Germinal center (tissue), 1 donor: ENCODE measurements at places on chromosomes 4 and X.

GRCh38 chr4:71473541-71474240, 134.9 kb downstream of the SLC4A4 start:
- DNase-seq: no peak

DNA sequence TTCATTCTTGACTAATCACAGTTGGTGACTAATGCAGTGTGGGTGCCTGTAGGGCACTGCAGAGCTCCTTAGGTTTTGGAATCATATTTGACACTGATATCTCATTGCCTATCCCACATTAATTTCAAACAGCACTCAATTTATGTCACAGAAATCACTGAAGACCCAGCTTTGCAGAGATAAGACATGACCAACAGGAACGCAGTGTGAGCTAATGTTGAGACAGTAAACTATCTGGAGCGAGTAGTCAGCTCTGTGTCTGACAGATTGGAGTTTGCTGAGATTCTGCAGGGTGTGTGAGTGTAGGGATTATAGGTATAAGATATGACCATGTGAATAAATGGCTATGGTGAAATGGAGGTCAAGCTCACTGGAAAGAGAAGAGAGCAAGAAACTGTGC, 1586.1 kb upstream of the AGA start:
- DNase-seq: no peak

DNA sequence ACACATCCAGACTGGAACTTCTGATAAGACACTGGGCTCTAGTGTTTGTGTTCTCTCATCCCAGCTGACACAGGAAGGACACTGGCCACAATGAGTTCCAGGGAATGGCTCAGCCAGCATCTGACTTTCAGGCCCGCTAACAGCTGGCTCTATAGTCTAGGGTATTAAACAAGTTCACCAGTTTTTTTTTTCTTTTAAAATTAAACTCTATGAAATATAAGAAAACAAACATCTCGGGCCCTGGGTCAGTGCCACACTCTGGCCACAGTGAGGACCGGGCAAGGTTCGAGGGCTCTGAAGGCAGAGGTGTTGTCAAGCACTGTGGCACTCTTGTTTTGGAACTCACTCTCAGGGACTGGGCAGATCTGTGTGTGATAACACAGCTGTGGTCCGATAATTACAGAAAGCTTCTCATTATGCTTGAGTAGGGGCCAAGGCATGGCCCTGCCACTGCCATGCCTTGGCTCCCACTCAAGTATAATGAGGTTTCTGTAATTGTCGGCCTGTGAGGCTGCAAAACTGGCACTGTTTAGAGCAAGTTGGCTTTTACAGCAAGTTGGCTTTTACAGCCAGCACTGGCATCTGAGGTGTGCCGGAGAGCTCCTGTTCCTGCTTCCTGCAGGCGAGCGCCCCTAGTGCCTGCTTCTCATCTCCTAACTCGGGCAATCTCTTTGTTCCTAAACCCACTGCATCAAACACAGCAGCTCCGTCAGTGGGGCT, 62.8 kb downstream of the PPP1R2C start:
- peak; percentile 24 for DNase-seq

DNA sequence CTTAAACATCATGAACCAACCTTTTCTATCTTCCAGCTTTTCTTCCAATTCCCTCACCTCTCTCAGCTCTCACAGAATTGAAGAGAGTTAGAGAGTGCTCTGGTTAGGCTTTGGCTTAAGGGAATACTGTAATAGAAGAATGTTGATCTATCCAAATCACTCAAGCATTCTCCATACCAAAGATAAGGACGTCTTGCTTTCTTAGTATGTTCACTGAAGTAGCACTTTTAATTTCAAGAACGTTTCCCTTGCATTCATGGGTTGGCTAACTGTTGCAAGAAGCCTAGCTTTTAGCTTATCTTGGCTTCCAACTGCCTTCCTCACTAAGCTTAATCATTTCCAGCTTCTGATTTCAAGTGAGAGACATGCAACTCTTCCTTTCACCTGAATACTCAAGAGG, 43.2 kb downstream of the FANCB start:
- no peak for DNase-seq

- no peak for DNase-seq
These were observed 640.6 kb downstream of the PCDH7 start for GRCh38 chr4:31360786-31361185.

DNA sequence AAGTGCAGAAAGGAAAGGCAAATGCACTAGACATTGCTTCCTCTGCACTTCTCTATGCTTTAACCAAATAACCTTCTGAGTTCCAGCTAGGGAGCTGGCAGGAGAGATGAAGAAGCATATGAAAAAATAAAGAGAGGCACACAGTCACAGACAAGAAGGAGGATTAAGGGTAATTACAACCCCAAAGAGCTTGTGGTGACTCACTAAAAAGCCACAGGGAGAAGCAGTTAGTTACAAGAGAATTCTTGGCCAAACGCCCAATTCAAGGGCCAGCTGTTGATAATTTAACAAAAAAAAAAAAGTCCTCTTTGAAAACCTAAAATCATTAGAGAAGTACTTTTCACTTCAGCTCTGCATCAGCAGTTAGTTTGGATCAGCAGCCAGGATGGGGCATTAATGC, 478.0 kb downstream of the KCNIP4 start:
- no peak for DNase-seq

- no peak for DNase-seq
These were observed 4.4 kb upstream of the ADH1C start for GRCh38 chr4:99356992-99357391.

GRCh38 chr4:56575820-56576429, 70.3 kb downstream of the ARL9 start:
- peak; percentile 30 for DNase-seq

DNA sequence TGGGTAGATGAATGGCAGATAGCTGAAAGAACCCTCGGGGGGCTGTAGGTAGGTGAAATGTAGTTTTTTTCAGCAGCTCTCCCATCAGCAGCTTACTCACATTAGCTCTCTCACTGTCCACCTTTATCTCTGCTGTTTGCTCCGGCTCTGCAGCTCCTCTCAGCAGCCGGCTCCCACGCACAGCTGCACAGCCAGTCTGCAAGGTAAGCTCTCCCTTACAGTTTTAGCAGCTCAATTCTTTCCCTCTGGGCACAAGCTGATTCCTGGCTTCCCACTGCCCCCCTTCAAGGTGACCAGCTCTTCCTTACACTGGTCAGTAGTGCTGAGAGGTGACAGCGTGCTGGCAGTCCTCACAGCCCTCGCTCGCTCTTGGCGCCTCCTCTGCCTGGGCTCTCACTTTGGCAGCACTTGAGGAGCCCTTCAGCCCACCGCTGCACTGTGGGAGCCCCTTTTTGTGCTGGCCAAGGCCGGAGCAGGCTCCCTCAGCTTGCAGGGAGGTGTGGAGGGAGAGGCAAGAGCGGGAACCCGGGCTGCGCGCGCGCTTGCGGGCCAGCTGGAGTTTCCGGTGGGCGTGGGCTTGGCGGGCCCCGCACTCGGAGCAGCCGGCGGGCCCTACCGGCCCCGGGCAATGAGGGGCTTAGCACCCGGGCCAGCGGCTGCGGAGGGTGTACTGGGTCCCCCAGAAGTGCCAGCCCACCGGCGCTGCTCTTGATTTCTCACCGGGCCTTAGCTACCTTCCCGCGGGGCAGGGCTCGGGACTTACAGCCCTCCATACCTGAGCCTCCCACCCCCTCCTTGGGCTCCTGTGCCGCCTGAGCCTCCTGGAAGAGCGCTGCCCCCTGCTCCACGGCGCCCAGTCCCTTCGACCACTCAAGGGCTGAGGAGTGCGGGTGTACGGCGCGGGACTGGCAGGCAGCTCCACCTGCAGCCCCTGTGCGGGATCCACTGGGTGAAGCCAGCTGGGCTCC, 393.6 kb downstream of the CENPC start:
- DNase-seq: no peak

DNA sequence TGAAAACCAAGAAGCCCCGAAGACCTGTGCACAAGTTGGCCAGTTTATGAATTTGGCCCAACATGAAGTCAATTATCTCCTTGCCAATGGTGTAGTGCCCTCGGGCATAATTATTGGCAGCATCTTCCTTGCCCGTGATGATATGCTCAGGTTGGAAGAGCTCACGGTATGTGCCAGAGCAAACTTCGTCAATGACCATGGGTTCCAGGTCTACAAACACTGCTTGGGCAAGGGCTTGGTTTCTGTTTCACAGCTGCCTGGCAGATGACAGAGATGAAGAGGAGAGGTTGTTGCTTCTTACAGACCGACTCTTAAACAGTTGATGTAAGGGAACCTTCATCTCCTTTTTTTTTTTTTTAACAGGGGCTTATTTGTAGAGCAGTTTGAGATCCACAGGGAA, 135.6 kb upstream of the PLS3 start:
- no peak for DNase-seq

- no peak for DNase-seq
These were observed 95.2 kb downstream of the DCLK2 start for GRCh38 chr4:150173432-150173861.

GRCh38 chr4:163554870-163555465, 60.5 kb downstream of the TMA16 start:
- DNase-seq: peak; percentile 45

GRCh38 chr4:4831825-4832224, 27.6 kb upstream of the MSX1 start:
- no peak for DNase-seq

- DNase-seq: no peak
These were observed 26.3 kb downstream of the RTL5 start for GRCh38 chrX:72105436-72105835.

DNA sequence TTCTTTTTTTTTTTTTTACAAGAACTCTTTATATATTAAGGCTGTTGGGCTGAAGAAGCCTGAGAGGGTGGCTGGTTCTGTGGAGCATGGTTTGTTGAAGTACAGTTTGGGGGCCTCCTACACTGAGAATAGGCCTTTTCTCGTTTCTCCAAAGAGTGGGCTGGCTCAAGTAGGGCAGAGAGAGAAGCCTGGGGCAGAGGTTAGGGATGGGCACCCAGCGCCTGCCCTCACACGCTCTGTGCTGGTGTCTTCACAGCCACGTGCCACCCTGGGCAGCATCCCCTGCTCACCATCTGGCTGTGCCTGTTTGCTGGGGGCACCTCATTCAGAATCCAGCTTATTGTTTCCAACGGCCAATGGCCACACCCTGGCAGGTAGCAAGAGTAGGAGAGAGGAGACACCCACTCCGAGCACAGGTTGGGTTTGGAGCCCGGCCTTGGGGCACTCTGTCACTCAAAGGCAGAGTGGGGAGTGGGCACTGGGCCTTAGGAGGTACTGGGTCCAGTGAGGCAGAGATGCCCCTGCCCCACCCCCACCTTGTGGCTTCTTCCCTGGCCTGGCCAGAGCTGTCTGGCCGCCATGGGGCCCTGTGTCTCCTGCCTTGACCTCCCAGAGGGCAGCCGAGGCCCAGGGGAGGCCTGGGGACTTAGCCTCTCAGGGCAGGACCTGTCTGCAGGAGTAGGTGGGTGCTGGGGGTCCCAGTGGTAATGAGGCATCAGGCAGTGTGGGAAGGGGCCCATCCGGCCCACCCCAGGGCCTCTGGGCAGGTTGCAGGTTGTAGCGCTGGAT, 2.9 kb downstream of the MSANTD1 start:
- DNase-seq: no peak

GRCh38 chrX:21934414-21934813, 6.1 kb upstream of the SMS start:
- no peak for DNase-seq

DNA sequence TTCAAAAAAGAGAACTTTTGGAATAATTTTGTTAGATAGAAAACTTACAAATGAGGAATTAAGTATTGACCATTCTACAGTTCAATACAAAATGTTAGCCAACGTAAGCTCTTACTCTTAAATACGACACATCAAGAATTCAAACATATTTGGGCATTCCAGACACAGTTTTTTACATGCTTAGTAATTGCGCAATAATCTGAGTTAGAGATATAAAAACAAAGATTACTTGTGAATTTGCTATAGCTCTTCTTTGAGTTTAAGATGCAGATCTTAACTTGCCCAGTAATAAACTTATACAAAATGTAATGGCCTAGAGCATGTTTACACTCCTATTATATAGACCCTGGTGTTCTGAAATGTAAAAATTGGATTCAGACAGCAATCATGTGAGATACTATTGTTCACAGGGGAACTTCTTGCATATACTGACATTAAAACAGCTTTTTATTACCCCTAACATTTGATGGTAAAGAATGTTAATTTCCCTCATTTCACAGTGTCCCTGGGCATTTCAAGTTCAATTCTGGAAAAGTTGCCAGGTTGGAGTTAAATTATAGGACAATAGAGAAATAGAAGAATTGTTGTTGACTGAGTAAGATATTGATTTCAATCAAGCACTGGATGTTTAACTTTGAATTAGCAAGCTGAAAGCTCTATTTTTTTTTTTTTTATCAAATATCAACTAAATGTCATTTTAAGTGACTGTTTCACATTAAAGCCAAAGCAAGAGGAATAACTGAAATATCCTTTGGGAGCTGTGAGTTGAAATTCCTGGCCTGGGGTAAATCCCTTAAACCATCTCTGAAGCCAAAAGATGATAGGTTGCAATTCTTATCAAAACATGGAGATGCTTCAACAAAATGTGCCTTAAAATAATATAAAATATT, 910 bp downstream of the HPGDS start:
- no peak for DNase-seq

- no peak for DNase-seq
These were observed 15.8 kb downstream of the TBC1D9 start for GRCh38 chr4:140740422-140740821.

DNA sequence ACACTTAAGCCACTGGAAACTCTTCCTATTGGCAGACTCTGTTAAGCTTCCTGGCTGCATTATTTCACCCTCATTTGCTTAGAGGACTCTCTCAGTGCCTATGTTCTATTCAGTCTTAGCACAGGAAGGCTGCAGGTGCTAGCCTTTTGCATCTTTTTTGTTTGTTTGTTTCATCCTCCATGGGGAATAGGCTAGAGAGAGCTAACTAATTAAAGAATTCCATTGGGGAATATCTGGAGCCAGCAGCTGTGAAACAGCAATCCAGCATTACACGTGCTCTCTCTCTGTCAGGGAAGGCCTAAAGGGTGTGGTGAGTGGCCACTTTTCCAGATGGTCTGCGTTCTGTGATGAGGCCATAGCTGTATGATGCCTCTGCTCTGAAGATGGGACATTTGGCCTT, 633.6 kb downstream of the SPRY1 start:
- DNase-seq: no peak

DNA sequence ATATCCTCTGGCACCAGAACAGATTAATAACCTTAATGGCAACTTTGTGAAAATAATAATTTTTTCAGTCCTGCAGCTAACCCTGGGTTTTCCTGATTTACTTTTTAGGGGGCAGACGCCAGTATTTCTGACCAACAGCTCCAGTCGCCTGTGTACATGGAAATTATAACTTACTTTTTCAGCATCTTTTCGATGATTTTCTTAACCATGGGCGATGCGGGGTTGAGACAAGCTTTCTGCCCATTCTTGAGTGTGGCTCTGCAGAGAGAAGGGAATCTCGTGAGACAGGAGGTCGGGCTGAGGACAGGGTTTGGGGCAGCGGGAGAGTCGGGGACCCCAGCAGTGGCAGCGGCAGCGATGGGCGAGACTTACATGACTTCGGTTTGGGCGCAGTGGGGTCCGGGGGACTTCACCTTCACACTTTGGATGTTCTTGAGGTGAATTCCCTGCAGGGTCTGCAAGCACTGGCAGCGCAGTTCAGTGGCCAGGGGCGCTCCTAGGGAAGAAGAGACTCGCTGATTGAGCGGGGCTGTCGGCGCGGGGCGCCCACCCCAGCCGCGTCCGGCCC, 484 bp downstream of the CXCL2 start:
- no peak for DNase-seq

- no peak for DNase-seq
These were observed 56.1 kb downstream of the RAPGEF2 start for GRCh38 chr4:159158985-159159384.

- no peak for DNase-seq
These were observed 38.0 kb upstream of the FAM9C start for GRCh38 chrX:13082206-13083065.

- no peak for DNase-seq
These were observed 47.6 kb downstream of the SH3KBP1 start for GRCh38 chrX:19839770-19840254.

GRCh38 chrX:41085512-41085877, 250 bp downstream of the USP9X start:
- DNase-seq: peak; percentile 35
